OCI-M1 (cell line): ENCODE measurements at places on chromosomes 7 and 10.

- no peak for DNase-seq
Measured at GRCh38 chr7:25029075-25029474, 49.1 kb upstream of the OSBPL3 start.

- DNase-seq = peak; percentile 81
Measured at GRCh38 chr10:71696628-71697326, 22.8 kb downstream of the C10orf105 start.

DNA sequence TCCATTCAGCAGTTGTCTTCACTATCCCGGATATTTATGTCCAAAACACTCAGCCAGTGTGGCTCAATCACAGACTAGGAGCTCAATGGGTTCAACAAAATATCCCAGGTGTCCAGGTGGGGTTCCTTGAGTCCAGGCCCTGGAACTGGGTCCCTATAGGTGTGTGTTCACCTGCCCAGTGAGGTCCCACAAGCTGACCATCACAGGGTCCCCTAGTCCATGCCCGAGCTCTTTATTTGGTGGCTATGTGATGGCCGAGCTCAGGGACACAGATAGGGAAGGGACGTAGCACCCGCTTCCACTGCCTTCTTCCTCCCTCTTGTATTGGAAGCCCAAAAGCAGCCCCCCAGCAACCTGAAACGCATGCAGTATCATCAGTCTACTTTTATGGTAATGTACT is 78.9 kb upstream of the DDC start:
- DNase-seq = no peak

DNA sequence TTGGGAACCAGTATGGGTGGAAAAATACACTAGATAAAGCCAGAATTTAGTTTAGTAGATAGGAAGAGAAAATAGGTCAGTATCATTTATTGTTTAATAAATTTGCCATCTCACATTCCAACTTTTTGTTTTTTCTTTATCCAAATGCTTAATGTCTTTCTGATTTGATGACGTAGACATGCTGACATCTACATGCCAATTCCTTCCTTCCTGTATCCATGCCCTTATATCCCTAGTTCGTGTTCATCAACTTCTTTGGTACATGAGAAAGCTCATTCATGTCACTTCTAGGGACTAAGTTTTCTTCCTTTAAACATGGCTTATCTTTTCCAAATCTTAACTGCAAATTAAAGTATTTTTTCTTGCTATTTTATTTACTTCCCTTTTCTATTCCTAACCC is 30.5 kb upstream of the ING3 start:
- DNase-seq = no peak

DNA sequence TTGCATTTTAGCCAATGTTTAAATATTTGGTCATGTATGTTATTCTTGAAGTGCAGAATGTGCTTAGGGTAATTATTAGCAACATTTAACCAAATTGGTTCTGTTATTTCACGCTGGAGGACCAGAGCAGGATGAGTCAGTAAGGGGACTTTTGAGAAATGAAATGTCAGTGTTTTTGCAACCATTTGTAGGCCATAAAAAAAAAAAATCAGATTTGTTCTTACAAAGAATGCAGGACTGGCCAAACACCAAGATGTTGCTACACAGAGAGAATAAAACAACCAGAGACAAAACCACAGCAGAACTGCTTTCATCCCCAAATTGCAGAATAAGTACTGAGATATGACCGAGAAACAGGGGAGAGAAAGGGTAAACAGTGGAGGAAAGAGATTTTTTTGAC is 62.1 kb downstream of the TPST1 start:
- no peak for DNase-seq

GRCh38 chr7:121411597-121411979 is 15.5 kb upstream of the FAM3C start:
- DNase-seq = no peak

DNA sequence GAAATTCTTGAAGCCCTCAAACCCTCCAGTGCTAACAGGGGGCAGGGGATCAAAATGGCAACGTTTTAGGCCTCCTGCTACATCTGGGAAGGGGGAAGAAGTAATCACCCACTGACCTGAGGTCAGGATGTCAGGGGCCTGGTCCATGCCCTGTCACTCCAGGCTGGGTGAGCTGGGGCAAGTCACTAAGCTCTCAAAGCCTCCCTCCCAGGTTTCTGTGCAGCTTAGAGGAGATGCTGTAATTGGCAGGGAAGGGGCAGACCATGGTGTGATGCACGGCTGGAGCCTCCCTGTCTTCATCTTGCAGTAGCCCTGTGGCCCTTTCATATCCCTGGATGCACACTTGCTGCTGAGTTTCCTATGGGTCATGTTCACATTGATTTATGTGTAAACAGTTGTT is 27.2 kb downstream of the LEP start:
- no peak for DNase-seq
